NCI-H1417 (cell line): ENCODE measurements at places on chromosomes 2 and 18.

- DNase-seq: no peak
Observed at GRCh38 chr18:39558658-39559057, 1993.1 kb upstream of the CELF4 start.

DNA sequence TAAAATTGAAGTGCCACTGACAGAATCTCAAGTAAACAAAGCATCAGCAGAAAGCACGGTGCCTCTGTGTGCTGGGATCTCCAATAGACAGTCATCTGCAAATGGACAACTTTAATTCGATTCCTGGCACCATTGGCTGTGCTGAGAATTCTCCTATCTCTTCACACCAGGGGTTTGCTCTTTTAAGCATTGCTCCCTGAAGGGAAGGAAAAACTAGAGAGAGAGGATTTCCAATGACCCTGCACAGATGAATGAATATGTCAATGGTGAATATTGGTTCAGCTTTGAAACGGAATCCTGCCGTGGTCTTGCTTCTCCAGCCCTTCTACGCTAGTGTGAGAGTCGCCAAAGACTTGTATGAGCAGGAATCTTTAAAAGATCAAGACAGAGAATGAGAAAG lies 97.9 kb downstream of the FIGN start:
- no peak for DNase-seq

DNA sequence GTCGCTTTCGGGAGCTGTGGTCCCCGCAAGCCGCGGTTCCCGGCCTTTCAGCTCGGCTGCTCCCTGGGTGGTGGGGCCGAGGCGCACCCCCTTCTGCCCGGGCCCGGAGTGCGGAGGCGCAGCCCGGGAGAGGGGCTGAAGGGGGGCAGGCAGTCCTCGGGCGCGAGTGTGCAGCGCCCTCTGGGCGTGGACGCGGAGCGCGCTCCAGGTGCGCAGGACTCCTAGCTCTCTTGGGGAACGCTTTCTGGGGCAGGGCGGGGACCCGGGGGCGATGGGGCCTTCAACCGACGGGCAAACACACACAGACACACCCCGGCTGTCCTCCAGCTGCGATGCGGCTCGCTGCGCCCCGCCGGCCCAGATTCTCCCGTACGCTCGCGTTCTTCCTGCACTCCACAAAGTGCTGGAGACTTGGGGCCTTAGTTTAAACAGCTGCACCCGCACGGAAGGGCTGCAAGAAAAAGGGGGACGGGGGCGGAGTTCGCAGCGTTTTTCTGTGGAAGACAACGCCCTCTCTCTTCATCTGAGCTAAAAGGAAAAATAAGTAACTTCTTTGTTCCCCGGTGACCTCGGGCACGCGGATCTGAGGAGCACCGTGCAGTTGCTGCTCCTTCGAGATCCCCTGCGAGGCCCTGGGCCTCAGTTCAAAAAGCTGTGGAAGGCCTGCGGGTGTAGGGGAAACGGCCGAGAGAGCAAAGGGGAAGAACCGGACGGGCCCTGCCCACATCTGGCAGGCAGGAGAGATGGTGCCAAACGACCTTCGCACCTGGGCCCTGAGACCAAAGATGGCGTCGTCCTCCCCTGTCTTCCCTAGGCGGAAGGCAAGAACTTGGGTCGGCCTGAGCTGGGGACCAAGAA lies 593 bp upstream of the SDC1 start:
- peak; percentile 86 for DNase-seq

GRCh38 chr18:48944634-48945033 lies 6.1 kb downstream of the SMAD7 start:
- no peak for DNase-seq

- DNase-seq: no peak
Observed at GRCh38 chr2:12203528-12203927, 457.1 kb downstream of the LPIN1 start.

- DNase-seq: no peak
Observed at GRCh38 chr2:216878072-216878471, 18.2 kb upstream of the TNP1 start.

- no peak for DNase-seq
Observed at GRCh38 chr2:143577489-143577888, 448.3 kb downstream of the ARHGAP15 start.

- DNase-seq: no peak
Observed at GRCh38 chr2:128458505-128458904, 139.8 kb upstream of the HS6ST1 start.

DNA sequence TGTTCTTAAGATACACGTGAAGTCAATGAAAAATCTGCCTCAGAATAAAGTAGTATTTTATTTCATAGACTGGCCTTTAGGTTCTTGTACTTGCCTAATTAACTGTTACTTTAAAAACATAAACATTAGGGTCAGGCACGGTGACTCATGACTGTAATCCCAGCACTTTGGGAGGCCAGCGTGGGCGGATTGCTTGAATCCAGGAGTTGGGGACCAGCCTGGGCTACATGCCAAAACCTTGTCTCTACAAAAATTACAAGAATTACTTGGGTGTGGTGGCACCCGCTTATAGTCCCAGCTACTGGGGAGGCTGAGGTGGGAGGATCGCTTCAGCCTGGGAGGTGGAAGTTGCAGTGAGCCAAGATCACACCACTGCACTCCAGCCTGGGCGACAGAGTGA lies 16.0 kb upstream of the SNORC start:
- no peak for DNase-seq

GRCh38 chr2:79876430-79876829 lies 363.6 kb downstream of the CTNNA2 start:
- DNase-seq: no peak

DNA sequence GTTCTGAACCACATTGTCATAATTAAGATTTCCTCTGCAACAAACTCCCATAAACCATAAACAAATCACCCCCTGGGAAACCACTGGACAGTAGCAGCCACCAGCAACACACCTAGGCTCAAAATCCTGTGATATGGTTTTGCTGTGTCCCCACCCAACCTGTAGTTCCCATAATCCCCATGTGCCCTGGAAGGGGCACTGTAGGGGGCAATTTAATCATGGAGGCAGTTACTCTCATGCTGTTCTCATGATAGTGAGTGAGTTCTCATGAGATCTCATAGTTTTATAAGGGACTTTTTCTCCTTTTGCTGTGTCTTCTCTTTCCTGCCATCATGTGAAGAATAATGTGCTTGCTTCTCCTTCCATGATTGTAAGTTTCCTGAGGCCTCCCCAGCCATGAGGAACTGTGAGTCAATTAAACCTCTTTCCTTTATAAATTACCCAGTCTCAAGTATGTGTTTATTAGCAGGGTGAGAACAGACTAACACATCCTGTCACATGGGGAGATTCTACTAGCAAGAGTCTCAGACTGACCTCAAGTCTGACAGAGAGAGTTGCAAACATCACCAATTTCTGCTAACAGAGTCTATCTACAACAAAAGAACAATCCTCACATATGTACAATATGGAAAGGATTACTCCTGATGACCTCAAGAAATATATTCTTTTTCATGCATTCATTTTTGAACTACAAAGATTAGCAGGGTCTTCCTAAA lies 182.6 kb downstream of the GRB14 start:
- DNase-seq: no peak

GRCh38 chr2:219630770-219631405 lies 3.5 kb downstream of the SLC4A3 start:
- DNase-seq: no peak

GRCh38 chr2:160687629-160688028 lies 194.0 kb upstream of the RBMS1 start:
- DNase-seq: no peak

GRCh38 chr2:25443766-25444165 lies 102.0 kb upstream of the DNMT3A start:
- DNase-seq: no peak

DNA sequence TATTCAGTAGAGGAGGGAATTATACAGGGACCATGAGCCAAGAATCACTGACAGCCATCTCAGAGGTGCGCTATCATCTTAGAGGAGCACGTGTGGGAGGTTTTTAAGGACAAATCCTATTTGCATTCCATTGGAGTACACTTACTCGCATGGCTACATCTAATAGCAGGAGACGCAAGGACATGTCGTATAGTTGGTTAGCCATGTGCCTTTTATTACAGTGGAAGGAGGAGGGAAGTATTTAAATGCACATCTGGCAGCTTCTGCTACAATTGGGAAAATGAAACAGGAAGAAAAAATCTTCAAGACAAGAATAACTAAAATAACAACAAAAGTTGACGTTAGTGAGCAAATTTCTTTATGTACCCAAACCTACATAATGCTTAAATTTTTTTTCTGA lies 86.5 kb upstream of the UGP2 start:
- DNase-seq: no peak
